ENCODE measurements at places on chromosomes 1 and 21.

DNA sequence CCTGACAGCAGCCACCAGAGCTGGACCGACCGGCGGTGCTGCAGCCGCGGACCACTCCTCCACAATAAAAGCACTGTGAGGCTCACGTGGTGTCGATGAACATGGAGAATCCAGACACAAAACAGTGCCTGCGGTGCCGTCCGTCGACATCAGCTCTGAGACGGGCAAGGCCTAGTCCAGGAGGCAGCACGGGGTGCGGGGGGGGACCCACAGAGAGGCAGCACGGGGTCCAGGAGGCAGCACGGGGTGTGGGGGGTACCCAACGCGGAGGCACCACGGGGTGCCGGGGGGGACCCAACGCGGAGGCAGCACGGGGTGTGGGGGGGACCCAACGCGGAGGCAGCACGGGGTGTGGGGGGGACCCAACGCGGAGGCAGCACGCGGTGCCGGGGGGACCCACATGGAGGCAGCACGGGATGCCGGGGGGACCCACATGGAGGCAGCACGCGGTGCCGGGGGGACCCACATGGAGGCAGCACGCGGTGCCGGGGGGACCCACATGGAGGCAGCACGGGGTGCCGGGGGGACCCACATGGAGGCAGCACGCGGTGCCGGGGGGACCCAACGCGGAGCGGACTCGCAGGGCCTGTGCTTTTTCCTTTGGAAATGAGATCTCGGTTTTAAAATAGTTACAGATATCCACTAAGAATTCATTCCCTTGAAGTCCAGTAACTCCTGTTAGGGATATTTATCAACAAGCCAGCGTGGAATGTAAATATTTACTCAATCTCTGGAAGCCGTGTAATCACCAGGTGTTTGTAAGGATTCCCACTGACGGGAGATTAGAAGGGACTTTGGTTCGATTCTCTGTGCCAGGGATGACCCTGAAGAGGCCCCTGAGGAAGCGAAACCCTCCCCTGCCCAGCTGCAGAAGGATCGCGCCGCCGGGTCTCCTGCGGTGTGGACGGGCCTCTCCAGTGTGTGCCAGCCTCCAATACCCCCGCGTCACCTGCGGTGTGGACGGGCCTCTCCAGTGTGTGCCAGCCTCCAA, 52.1 kb downstream of the COL6A1 start:
- no peak for DNase-seq

DNA sequence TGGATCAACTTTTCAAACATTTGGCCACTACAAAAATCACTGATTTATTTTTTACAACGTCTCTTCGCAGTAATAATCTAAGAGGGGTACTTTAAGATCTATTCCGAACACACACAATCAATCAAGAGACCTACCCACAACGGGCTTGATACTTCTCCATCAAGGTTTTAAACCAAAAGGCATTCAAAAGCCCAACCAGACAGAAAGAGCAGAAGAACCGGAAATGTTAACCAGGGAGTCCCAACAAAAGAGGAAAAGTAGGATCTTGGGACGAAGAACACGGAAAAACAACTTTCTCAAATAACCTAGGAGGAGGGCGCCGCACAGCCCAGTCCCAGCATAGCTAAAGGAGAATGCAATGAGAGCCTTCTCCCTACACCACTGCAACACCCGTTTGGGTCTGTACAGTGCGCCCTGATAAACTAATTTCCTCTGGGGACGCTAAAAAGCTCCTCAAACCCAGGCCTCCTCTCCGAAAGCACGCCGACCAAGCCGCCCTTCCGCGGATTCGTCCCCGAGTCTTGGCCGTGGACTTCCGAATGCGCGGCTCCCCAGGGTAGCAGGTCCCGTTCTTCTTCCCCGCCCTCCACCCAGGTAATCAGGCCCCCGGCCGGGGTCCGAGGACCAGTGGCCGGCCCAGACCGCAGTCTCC, 623 bp downstream of the RPL22 start:
- DNase-seq: peak; percentile 33

- no peak for DNase-seq
Measured at GRCh38 chr1:30749691-30750583, 7.6 kb downstream of the LAPTM5 start.

- DNase-seq: no peak
Measured at GRCh38 chr1:225209153-225209552, 218.7 kb downstream of the LBR start.

- no peak for DNase-seq
Measured at GRCh38 chr1:62064829-62065407, 129.7 kb upstream of the L1TD1 start.

DNA sequence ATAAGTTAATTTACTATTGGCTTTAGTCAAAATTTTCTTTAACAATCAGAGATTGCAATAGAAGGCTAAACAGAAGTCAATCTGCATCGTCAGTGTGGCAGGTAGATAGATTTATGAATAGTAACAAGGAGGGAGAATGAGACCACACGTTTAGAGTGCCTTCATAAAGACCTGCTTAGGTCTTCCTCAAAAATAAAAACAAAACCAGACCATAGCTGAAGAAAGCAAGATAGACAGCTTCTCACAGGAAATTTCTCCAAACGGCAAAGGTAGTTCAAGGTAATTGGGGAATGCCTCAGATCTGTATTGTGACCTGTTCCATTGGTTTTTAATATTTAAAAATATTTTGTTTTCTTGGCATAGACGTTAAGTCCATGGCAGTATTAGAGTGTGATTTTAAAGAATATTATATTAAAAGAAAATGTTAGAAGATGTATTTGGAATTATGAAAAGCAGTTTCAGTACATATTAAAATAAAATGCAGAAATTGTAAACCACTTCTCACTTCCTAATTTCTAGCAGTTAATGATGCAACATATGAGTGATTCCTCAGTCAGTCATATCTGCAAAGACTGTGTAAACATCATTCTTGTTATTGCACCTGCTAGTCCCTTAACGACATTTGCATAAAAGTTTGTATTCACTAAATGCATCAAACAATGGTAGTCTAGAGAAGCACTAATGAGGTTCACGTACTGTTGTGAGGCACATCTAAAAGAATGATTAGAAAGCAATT, 278.0 kb downstream of the HLX start:
- DNase-seq: peak; percentile 58

DNA sequence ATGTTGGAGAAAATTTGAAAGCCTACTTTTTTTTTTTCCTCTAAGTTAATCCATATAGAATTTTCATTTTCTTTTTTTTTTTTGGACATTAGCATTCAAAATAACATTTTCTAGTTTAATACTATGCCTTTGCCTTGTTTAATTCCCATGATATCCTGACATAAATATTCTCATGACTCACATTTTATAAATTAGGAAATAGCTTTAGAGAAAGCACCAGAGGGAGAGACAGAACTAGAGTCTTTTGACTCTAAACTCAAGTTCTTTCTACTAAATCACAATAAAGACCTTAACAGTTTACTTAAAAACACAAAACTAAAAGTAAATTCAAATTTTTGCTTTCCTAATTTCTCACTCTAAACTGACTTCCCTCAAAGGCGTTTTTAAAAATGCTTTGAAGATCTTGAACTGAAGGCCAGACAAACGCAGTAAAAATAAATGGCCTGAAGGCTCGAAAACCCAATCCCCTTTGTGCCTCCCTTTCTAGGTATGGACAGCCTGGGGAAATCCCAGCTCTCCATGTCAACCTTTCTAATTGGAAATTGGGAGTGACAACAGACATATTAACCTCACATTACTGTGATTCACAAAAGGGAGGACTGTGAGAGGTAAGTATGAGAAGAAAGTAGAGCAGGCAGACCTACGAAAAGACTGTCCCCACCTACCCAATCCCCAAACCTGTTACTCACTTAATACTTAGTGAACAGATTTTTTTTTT, 104.6 kb downstream of the ENAH start:
- DNase-seq: no peak

DNA sequence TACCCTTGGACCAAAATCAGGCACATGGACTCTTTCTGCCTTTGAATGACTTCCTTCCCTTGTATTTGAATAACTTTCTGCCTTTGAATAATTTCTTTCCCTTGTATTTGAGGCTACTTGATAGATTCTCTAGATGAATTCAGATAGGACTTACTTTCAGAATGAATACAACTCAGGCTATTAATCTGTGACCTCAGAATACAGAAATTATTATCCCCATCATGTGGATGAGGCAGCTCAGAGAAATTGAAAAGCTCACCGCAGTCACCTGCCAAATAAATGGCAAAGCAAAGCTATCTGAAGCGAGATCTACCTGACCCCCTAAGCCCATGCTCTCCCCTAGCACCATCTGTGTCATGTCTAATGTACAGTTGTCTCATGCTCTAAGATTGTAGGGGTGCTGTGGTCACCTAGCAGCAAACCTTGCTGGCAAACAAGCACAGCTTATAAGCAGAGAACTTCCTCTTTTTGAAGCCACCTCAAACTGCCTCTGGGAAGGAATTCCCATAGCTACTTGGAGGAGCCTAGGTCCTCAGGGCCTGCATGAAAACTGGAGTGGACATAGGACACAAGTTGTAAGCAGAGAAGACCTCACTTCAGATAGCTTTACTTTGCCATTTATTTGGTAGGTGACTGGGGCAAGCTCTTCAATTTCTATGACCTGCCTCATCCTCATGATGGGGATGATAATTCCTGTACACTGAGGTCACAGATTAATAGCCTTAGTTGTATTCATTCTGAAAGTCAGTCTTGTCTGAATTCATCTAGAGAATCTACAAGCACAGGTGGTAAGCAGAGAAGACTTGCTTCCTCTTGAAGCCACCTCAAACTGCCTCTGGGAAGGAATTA, 66.1 kb downstream of the FASLG start:
- peak; percentile 85 for DNase-seq

DNA sequence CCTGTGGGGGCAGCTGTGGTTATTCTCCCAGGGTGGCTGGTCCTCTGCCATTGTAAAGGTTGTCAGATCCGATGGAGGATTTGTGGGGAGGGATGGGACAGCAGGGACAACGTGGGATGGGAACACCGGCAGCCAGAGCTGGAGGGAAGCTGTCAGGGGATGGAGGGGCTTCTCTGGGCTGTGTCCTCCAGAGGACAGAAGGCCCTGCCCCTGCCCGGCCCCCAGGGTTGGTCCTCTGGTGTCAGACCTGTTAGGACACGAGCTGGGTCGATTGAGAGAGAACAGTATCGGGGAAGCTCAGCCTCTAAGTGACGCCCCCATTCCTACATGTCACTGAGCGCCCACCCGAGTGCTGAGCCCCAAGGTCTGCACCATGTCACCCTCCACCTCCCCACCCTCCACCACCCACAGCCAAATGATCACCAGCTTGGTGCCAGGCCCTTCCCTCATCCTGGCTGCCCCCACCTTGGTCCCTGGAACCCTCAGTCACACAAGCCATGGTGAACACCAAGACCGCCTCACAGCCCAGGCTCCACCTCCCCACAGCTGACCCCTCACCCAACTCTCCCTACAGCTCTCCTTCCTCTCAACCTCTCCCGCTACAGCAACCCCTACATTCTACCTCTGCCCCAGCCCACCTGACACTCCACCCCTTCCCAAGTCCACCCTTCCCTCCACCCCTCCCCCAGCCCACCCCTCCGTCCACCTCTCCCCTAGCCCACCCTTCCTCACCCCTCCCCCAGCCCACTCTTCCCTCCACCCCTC, 244.4 kb downstream of the MATN1 start:
- no peak for DNase-seq

GRCh38 chr1:202063093-202063492, 52.7 kb downstream of the ELF3 start:
- DNase-seq: peak; percentile 29

- DNase-seq: no peak
Measured at GRCh38 chr1:56017336-56017735, 562.0 kb downstream of the PLPP3 start.

GRCh38 chr1:204883405-204883804, 12.7 kb downstream of the NFASC start:
- DNase-seq: no peak

- no peak for DNase-seq
Measured at GRCh38 chr1:209323743-209324142, 259.8 kb upstream of the CAMK1G start.

- no peak for DNase-seq
Measured at GRCh38 chr1:99811075-99811474, 39.1 kb upstream of the AGL start.

DNA sequence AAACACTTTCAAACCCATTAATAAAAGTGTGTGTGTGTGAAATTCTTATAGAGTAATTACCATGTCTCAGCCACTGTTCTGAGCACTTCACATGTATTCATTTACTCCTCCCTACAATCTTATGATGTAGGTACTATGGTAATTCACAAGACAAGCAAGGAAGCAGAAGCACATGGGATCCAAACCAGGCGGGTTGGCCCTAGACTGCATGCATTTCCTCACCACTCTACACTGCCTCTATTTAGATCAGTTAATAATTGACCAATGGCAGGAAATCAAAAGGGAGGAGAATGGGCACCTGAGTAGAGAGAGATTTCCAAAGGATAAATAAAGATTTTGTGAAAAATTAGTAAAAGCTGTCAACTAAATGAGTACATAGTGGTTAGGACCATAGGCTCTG, 15.7 kb downstream of the MAP3K21 start:
- no peak for DNase-seq

DNA sequence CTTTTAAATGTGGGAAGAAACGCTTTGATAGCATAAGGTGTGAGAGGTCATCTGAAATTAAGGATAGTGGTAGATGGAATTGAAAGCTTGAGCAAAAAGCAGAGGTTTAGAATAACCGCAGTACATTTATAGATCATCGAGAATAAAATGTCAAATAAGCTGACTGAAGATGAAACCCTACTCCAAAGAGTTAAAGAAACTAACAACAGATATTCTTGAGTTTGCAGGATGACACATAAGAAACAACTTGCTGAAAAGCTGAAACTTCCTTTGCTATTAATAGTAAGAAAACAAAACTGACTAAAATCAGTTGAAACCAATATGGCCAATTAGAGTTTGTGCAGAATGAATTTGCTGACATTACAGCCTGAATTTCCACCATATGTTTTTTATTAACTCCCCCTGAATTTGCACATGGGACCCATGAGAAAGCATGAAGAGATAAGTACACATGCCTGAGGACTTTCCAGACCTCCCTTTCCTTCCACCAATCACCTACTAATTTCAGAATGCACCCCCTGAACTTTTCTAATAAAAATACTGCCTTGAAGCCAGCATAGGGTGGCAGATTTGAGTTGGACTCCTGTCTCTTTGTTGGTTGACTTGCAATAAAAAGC, 1.7 kb upstream of the C1orf185 start:
- no peak for DNase-seq

DNA sequence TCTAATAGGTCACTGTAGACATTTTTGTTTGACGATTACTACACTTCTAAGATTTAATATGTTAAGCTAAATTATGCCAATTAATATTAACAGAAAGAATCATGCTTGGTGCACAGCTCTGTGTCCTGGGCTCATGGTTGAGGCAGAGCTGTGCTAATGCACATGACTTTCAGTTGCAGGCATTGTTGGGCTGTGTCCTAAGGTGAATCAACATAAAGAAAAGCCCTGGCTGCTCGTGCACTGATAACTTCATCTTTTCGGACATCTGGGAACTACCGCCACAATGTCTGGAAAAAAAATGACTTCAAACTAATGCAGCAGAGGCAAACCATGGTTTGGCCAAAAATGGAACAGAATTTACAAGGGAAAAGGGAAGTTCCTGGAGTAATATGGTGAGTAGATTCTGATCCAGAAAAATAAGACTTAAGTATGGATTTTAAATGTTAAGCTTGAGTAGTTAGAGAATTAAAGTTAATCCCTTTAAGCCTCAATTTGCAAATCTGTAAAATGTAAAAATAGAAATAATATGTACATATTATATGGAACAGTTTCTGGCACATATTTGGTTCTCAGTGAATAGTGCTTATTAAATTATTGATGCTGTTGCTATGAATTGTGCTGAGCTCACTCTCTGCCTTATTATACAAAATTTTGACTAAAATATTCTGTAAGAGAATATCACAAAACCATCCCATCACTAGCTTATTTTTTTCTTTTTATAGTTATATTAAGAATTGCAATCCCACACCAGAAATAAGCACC, 186.1 kb downstream of the BRINP2 start:
- peak; percentile 11 for DNase-seq

- DNase-seq: no peak
Measured at GRCh38 chr1:9890224-9890731, 19.8 kb downstream of the CTNNBIP1 start.

All from OCI-M1 (cell line).